ENCODE measurements at places on chromosomes 11 and 22. TPM values are rescaled to one million over a fixed set of nuclear protein-coding genes. Genes with fewer than 3 reads are reported as not detected.

GRCh38 chr11:67351275-67352005, 1.9 kb downstream of the POLD4 start:
- DNase-seq: peak; percentile 62

DNA sequence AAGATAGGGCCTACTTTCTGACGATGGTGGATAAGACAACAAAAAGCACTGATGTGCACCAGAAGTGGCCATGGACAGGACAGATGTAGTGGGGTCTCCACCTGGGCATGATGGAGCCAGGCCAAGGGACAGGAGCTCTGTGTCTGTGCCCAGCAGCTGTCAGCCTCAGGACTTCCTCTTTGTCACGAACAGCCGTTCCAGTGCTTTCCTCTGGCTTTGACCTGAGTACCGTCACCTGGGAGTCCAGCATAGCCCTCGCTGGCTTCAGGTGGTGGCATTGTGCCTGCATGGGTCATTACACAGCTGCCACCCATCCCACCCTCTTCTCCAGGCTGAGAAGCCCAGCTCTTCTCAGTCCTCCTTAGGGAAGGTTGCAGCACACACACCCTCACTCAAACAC, 137.8 kb downstream of the GRIK4 start:
- DNase-seq: no peak

GRCh38 chr22:43241138-43241597, 54.2 kb upstream of the TTLL12 start:
- no peak for DNase-seq

GRCh38 chr11:8352876-8353505, 89.3 kb upstream of the LMO1 start:
- no peak for DNase-seq

DNA sequence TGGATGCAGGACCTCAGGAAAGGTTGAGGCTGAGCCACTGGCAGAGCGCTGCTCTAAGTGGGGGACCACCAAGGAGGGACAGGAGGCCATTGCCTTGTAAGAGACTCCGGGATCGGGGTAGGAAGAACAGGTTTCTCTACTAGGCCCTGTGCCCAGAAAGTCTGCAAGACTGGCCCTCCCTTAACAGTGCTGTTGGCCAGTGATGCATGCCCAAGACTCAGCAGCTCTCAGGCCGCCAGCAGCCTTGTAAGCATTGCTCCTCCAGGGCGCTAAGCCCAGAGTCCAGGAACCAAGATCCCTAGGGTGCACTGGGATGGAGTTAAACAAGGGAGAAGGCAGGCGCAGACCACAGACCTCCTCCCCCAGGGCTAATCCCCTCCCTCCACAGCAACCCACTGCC, 39.3 kb upstream of the PANX1 start:
- no peak for DNase-seq

DNA sequence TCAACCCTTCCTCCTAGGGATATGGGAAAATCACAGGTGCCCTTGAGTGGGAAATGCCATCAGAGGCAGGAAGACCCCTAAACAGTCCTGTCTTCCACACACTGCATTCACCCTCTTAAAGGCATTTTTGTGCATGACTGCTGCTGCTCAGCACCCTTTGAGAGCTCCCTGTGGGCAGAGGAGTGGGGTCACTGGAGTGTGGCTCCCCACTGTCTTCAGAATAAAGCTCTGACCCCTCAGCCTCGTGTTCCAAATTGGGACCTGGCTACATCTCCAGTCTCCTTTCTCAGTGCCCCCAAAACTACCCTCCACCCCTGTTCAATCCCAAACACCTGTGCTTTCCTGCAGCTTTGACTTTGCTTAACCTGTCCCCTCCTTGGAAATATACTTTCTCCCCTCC, 46.6 kb downstream of the CHRDL2 start:
- DNase-seq: peak; percentile 11

DNA sequence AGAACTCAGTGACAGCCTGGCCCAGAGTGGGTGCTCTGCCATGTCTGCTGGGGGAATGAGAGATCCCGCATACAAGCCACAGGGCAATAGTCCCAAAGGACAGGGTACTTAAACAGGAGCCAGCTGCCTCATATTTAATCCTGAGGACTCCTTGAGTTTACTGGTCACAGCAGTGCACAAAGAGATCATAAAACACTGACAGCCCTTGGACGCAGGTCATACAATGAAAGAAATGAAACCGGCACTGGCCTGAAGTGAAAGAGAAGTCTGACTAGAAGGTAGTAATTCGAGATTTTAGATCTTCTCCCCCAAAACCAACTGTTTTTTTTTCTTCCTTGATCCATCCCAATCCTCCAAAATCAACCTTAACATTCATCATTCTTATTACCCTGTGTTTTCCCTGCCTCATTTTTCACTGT, 299.8 kb upstream of the SYN3 start:
- no peak for DNase-seq

DNA sequence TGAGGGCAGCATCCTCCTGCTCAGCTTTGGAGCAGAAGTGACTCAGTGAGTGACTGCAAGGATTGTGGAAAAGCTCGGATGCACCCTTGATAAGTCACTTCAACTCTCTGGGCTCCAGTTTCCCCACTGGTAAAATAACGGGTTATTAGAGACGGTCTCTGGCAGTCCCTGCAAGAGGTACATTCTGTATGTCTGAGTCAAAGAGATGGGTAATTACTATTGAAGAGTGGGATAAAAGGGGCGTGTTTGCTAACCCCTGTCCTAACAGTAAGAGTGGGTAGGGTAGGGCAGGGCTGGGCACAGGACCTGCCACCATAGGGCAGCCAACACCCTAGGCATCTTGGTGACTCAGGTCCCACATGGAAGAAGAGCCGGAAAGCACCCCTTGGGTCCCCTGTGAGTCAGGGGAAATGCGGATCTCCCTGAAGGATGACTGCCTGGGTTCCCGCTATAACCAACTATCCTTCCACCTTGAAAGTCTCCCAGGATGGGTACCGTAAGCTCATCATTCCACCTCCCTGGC, 7.3 kb upstream of the AHNAK start:
- DNase-seq: peak; percentile 55

GRCh38 chr11:59669611-59670009, 773 bp upstream of the PATL1 start:
- DNase-seq: peak; percentile 29

DNA sequence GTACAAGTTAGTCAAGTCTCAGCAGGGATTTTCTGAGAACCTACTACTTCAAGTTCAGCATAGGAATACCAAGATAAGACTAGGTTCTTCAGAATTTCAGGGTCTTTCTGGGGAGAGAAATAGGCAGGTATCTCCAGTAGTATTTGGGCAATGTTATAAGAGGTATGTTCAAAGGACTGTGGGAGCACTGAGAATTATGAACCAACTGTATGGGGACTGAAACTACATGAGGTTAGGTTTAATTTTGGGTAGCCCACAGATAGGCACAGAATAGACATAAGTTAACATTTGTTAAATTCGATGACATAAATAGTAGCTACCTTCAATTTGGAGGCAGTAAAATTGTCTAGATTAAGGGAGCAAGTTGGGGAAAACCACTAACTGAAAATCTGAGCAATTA, 9.2 kb upstream of the GAB2 start:
- DNase-seq: no peak

The TLCD5 gene
- total RNA-seq: 2.5 TPM

- DNase-seq: peak; percentile 2
Measured at GRCh38 chr11:68848429-68848828, 6.7 kb upstream of the CPT1A start.

The MRGPRX4 gene
- total RNA-seq: not detected

The KRTAP5-10 gene
- total RNA-seq: not detected

The LARGE2 gene
- total RNA-seq: not detected

Measured in psoas muscle (tissue), 8 donors.